ENCODE measurements at places on chromosomes 3 and 15.

DNA sequence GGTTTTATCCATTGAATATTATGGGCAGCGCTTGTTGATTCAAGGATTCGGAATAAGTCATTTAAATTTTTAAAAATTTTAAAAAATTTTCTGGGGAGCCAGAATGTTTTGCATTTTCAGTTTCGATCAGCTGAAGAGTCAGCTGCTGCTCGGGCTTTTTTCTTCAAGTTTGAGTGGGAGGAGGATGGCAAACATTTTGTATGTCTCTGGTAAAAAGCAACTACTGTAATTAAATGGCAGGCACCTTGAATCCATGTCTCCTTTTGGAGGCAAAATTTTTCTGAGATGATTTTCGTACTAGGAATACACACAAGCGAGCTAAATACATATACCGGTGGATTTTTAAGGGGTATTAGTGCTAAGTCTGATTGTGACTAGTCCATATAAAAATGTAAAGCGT is 612 bp downstream of the C3orf38 start:
- no peak for DNase-seq

GRCh38 chr3:27452368-27453090 is 31.7 kb downstream of the SLC4A7 start:
- DNase-seq = no peak

- DNase-seq = no peak
These were observed 5.5 kb downstream of the RNU5B-1 start for GRCh38 chr15:65309882-65310418.

DNA sequence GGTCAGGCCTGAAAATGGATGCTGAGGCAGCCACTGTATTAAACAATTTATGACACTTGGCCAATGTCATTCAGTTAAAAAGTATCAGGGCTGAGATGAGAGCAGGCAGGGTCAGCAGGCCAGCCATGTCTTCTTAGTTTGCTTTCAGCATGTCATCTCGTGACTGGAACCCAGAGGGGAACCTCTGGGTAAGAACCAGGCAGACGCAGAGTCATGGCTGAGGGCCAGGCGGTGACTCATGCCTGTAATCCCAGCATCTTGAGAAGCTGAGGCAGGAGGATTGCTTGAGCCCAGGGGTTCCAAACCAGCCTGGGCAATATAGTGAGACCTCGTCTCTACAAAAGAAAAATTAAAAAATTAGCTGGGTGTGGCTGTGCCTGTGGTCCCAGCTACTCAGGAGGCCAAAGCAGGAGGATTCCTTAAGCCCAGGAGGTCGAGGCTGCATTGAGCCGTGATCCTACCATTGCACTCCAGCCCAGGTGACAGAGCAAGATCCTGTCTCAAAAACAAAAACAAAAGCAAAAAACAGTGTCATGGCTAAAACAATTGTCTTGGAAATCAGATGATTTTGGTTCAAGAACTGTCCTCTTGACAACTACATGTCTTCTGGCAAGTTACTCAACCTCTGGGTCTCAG is 11.7 kb downstream of the BCL2L10 start:
- peak; percentile 78 for DNase-seq

GRCh38 chr15:100338971-100339444 is 2.8 kb downstream of the ADAMTS17 start:
- DNase-seq = peak; percentile 62

DNA sequence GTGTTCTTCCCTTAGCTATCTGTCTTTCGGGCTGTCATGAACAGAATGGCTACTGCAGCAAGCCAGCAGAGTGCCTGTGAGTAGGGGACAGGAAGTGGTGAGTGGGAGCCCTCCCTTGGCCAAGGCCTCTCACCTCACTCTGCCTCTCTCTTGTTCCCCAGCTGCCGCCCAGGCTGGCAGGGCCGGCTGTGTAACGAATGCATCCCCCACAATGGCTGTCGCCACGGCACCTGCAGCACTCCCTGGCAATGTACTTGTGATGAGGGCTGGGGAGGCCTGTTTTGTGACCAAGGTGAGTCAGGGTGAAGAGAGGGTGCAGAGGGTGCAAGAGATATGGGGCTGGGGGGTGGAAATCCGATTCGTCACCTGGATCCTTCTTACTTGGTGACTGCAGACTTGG is 3.0 kb downstream of the DLL4 start:
- DNase-seq = no peak

- no peak for DNase-seq
These were observed 32.1 kb upstream of the UMPS start for GRCh38 chr3:124698030-124698770.

DNA sequence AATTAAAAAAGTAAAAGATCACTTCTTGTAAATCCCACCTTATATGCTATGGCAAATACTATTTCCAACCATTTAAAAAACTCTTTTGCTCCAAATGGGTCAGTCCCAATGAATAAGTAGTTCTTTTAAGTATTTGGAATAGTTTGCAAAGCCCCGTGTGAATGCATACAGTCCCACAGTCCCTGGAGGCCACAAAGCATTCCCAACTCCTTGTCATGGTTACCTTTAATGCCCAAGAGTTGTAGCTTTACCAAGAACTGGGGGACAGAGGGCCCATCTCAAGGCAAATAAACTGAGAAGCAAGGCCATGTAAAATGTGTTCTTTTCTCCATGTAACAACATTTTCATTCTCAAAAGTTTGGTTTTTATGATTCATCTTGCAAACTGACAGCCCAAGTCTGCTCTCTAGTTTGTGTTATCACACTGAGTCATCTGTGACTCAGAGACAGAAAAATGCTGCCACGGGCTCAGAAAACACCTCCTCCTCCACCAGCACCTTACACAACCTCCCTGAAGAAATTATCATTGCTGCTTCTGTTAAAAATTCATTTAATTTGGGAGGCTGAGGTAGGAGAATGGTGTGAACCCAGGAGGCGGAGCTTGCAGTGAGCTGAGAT is 336.2 kb downstream of the ERC2 start:
- no peak for DNase-seq
